ENCODE measurements at places on chromosomes 2 and 18.

- no peak for DNase-seq
Observed at GRCh38 chr2:195810340-195811098, 153.5 kb downstream of the SLC39A10 start.

GRCh38 chr2:53424902-53425301 lies 342.7 kb upstream of the CHAC2 start:
- no peak for DNase-seq

DNA sequence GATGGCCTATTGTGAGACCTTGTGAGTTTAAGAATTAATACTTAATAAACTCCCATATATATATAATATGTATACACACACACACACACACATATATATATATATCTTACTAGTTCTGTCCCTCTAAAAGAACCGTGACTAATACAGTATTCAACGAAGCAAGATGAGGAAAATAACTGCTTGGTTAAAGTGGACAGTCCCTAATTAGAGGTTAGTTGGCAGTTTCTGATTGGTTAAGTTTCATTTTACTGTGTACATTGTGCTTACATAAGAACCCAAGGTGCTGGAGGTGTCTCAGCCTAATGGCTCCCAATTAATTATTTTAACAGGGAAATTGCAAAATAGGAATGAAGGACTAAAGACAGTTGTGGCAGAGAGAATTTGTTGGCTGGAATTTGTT lies 132.1 kb downstream of the STRN start:
- no peak for DNase-seq

- no peak for DNase-seq
Observed at GRCh38 chr2:70367722-70368323, 66.0 kb upstream of the FAM136A start.

- DNase-seq: no peak
Observed at GRCh38 chr2:164896634-164897355, 55.2 kb upstream of the COBLL1 start.

DNA sequence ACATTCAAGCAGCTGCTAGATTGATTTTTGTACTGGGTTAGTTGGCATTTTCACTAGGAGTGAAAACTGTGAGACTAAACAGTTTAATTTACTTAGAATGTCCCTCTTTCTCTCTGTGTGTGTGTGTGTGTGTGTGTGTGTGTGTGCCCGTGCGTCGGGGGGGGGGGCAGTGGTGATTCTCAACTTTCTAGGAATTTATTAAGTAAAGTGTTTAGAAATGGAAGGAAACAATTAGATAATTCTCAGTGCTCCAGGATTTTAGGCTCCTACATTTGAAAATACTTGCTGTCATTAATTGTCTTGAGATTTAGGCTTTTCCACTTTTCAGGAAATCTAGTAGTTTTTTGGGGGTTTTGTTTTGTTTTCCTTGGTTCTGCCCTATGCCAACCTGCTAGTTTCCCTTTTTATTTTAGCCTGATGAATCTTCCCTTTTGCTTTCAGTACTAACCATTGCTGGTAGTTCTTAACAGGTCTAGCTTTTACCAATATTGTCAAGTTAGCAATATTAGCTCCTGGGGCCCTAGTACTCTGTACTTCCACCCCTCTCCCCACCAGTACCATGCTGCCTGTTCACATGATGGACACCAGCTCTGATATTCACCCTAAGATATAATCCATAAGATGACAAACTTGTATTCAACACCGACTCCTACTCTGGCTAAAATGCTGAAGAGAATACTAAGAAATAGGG lies 4.9 kb downstream of the EPAS1 start:
- no peak for DNase-seq

DNA sequence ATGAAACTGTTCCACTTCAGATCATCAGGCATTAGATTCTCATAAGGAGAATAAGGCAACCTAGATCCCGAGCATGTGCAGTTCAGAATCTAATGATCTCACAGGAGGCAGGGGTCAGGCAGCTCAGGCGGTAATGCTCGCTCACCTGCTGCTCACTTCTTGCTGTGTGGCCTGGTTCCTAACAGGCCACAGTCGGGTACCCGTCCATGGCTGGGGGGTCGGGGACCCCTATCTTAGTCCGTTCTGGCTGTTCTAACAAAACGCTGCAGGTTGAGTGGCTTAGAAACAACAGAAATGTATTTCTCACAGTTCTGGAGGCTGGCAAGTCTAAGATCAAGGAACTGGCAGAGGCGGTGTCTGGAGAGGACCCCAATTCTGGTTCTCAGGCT lies 79.2 kb downstream of the ASB1 start:
- DNase-seq: no peak

GRCh38 chr2:37376421-37377186 lies 32.2 kb downstream of the QPCT start:
- DNase-seq: no peak

DNA sequence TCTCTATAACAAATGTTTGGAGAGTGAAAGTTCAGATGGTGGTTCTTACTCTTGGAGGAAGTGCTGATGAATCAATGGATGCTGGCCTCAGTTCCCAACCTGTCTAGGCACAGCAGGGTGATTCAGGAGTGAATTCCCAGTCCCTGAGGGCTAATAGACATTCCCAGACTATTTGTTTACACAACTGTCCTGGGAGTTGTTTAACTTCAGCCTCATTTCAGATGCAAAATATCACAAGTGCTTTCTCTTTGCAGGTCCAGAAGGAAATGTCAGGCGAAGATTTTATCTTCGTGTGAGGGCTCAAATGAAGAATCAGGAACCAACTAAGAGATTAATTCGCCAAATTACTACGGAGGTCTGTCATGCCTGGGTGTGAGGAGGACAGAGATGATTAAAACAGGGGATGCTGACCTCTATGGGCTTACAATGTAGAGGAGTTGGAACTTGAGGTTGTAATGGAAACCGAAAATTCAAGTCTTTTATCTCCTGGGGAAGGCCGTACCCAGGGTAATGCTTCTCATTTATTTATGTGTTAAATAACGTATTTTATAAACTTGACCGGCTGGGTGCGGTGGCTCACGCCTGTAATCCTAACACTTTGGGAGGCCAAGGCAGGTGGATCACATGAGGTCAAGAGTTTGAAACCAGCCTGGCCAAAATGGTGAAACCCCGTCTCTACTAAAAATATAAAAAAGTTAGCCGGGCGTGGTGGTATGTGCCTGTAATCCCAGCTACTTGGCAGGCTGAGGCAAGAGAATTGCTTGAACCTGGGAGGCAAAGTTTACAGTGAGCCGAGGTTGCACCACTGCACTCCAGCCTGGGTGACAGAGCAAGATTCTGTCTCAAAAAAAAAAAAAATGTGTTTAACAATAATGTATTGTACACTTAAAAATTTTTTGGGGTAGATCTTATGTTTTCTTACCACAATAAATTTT lies 38.7 kb upstream of the SLC1A4 start:
- DNase-seq: no peak

- DNase-seq: no peak
Observed at GRCh38 chr2:235011929-235012631, 60.3 kb downstream of the SH3BP4 start.

GRCh38 chr2:210616074-210616473 lies 59.7 kb downstream of the CPS1 start:
- no peak for DNase-seq

GRCh38 chr2:209638346-209638745 lies 133.3 kb upstream of the UNC80 start:
- DNase-seq: no peak

DNA sequence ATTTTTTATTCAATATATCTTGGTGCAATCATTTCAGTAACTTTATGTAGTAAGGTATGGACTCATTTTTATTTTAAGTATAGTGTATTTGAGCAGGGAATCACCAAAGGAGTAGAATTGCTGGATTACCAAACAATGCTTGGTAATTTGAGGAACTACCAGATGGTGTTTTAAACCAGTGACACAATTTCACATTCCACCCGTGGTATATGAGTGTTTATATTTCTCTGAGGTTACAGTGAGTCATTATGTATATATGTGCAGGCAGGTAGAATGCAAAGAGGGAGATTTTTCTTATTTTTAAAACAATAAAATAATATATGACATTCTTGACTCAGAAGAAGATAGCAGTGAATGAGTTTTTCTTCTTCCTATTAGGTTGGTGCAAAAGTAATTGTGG lies 596.9 kb downstream of the DCC start:
- DNase-seq: no peak

GRCh38 chr2:76445880-76446279 lies 735.2 kb upstream of the GCFC2 start:
- no peak for DNase-seq

DNA sequence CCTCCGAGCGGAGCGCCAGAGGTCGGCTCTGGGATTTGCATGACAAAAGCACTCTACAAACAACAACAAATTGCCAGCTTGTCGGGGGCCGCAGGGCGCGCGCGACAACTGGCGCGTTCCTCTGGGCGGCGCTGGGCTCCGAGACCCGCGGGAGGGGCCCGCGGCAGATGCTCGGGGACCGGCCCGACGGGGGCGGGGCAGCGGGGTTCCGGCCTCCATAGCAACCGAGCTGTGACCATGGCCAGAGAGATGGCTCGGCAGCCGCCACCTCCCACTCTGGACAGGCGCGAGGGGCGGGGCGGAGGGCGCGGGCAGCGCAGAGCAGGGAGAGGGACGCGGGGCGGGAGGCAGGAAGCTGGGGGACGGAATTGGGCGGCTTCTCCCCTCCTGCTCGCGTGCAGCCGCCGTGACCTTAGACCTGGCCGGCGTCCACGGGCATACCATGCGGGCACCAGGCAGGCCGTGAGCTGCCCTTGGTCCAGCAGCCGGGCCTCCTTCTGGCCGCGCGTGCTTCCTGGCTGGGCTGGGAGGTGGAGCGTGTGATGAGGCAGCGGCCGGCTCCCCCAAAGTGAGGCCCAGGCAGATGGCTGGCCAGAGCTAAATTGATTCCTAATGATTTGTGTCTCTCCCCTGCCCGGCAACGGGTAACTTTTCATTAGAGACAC lies 171.5 kb downstream of the CELF4 start:
- no peak for DNase-seq

DNA sequence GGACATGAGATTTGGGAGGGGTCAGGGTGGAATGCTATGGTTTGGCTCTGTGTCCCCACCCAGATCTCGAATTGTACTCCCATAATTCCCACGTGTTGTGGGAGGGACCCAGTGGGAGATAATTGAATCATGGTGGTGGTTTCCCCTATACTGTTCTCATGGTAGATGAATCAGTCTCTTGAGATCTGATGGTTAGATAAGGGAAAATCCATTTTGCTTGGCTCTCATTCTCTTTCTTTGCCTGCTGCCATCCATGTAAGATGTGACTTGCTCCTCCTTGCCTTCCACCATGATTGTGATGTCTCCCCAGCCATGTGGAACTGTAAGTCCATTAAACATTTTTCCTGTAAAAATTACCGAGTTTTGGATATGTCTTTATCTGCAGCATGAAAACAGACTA lies 80.9 kb upstream of the GALNT5 start:
- DNase-seq: no peak

DNA sequence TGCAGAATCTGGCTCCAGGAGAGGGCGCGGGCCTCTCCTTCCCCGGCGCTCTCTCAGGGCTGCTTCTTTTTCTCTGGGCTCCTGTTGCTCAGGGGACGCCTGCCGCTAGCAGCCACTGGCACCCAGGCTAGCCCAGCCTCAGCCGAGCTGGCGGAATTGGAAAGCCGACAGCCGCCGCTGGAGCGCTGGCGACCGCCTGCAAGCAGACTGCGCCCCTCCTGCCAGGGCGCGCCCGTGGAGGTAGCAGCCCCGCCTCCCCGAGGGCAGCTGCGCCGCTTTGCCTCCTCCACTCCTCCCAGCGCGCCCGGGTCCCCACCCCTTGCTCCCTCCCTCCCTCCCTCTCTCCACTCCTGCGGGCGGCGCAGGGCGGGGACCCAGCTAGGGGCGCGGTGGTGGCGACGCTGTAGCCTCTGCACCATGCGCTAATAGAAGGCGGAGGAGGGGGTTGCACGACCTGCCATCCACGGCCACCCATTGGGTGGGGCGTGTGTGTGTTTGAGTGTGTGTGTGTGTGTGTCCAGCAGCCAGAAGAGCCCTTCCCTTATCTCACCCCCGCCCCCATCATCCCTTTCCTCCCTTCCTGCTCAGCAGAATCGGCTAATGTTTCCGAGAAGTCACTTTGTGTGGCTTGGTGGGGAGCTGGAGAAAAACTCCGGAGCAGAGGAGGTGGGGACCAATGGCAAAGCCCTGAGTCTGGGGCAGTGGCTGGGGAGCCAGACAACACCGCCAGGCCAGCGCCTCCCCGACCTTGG lies at the start of gene SCN9A:
TSS of gene SCN9A (minus strand) at position 209 of the 752 bp plus-strand sequence. CDS start 64,188 bp downstream, outside the sequence.
- peak; percentile 13 for DNase-seq

GRCh38 chr2:23429036-23429435 lies 44.1 kb downstream of the KLHL29 start:
- DNase-seq: no peak

GRCh38 chr2:136439064-136439676 lies 321.2 kb upstream of the CXCR4 start:
- DNase-seq: no peak

GRCh38 chr2:207450186-207450585 lies 79.6 kb upstream of the CREB1 start:
- DNase-seq: no peak

DNA sequence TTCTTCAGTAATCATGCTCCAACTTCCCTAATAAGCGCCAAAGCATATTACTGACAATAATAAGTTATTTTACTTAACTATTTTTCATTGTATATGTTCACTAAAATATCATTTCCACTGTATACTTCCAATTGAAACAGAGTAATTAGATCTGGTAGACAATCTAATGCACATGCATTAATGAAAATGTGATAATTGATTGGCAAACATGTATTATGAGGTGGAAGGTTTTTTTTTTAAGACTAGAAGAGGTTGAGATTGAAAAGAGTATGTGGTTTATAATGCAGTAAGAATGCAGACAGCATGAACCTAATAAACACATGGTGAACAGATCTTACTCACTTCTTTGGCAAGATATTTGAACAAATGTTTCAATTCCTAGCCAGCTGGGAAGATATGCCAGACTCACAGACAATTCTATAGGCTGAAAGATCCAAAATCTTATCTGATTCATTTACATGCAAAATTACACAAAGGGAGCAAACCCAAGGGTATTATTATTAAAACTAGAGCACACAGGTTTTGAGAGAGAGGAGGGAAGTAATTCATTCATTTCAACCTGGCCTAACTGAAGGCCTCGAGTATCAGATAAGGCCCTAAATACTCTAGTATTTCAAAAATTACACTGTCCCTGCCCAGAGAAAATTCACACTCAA lies 2.8 kb downstream of the NCKAP1 start:
- no peak for DNase-seq

DNA sequence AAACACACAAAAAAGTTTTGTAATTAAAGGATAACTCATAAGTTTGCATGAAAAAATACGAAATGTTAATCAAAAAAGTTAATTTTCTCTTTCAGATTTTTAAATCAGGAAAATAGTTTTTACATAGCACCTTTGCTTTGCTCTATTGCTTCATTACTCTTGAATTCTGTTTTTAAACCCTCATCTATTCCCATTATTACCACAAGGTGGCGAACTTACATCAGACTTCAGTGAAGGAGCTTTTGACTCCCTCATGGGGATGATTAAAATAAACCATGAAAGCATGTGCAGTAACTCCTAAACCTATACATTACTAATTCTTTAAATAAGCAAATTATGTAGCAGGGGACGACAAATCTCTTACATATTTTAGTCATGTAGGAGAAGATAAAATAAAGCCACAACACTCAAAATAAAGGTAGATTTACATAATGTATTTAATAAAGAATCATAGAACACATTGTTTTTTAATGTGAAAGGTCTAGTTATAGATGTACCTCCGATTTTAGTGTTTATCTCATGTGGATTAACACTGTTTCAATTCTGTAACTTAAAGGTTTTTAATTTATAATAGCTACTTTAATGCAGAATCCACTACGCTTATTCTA lies 105.2 kb downstream of the NETO1 start:
- no peak for DNase-seq
